NCI-H1105 treated with DMSO at 0.1 percent for 48 hours (cell line): ENCODE measurements at places on chromosomes 1 and 21.

GRCh38 chr1:206734499-206735142 is 36.0 kb upstream of the IL19 start:
- no peak for DNase-seq

DNA sequence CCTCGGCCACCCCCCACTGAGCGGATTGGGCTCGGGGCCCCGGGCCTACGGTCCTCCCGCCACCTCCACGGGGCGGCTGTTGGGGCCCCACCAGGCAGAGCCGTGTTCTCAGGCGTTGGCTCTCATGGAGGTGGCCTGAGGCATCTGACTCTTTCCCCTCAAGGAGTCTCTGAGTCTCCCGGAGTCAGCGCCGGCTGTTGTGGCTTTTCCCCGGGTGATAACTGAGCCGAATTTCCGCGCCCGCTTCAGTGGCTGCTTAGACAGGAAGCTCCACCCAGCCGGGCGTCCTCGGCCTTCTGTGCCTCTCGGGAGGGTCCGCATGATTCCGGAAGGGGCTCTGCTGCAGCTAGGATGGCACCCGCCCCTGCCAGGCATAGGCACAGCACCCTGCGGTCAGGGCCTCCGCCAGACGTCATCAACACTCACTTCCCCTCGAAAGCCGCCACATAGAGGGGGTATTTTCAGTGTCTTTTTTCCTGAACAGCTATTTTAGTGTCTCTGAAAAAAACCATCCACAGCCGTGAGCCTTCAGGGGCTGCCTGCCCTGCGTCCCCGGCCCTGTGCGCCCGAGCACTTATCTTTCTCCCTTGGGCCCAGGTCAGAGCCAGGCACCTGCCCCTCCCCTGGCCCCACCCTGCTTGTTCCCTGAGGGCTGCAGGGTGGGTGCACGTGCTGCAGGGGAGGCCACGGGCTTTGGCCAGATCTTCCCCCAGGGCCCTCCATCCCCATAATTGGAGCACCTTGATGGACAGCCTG is 72.9 kb downstream of the SKI start:
- no peak for DNase-seq

GRCh38 chr1:60612790-60613189 is 469.6 kb upstream of the NFIA start:
- no peak for DNase-seq

DNA sequence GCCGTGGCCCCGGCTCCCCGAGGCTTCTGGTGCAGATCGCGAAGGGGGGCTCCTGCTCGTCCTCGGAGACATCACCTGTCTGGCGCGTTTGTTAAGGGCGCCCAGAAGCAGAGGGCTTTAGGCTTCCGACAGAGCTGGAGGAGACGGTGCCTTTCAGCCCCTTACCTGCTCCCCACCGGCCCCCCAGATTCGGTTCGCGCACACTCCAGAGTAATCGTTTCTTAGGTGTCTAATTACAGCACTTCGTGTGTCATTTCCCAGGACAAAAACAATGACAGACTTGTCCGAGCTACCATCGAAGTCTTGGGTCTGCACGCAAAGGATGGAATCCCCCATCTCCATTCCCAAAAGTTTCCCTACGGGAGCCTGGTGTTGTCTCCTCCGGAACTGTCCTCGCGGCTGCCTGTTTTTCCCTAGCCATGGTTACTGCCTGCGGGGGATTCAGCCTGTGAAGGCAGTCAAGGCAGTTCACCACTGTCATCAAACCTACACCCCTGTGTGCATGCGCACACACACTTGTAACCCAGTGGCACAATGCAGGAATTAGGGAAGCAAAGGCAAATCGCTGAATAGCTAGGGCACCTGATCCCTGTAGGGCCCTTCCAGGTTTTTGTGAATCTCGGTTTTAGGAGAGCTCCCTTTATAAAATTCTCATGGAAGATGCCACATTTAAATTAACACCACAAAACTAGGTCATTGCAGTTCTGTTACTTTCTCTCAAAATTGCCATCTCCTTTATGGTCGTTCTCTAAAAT is 738 bp upstream of the CDC42BPA start:
- DNase-seq: peak; percentile 50

DNA sequence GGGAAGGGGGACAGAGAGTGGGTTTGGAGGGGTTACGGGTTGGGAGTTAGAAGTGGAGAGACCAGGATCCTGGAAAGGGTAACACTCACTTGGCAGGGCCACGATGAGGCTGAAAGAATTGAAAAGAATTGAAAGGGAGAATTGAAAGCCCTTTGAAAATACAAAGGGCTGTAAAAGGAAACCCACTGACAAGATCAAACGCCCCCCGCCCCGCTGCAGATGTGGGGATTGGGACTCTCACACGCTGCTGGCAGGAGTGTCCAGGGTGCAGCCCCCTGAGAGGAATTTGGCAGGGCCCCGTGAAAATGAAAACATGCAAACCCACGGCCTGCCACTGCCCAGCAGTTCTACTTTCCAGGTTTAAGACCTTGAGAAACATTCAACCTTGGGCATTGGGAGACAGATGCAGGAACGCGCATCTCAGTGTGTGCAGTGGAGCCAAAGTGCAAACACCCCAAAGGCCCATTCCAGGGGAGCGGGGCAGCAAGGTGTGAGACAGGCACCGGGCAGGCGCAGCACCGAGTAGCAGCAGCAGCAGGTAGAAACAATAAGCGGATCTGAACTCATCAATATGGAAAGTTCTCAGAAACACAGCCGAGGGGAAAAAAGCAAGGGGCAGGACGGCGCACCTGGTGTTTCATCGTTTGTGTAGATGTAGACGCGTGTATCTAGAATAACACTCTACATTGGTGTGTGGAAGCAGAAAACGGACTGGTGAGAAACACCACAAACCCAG is 8.3 kb upstream of the TNFRSF1B start:
- DNase-seq: no peak

DNA sequence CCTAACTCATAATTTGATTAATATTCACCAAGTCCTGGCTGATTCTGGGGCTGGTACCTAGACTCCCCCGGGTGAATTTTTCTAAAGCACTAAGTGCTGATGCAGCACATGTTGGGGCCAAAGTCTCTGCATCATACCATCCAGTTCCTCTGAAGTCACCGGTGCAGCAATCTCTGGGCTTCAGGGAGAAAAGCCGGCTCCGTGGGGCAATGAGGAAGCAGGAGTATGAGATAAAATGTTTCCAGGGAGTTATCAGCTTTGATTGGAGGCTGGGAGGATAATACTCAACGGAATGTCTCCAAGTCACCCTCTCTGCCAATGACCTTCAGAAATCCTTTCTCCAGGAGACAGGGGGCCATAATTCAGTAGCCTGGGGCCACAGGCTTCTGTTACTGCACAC is 1.2 kb downstream of the FCAMR start:
- DNase-seq: no peak

DNA sequence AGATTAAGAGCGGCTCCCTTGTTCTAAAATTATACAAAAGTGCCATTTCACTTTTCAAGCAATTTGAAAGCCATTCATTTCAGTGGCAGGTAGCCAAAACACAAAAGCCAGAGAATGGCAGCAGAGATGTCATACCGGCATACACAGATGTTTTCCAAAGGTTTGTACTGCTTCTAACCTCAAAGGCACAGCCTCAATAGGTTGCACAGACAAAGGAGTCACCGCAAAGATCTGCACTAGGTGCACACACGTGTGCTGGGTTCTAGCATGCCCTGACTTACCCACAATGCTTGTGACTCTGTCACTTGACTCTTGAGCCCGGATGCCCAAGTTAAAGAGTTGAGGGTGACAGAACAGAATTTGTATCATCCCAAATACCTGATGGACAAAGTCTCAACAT is 448.9 kb upstream of the ADGRL2 start:
- peak; percentile 85 for DNase-seq

DNA sequence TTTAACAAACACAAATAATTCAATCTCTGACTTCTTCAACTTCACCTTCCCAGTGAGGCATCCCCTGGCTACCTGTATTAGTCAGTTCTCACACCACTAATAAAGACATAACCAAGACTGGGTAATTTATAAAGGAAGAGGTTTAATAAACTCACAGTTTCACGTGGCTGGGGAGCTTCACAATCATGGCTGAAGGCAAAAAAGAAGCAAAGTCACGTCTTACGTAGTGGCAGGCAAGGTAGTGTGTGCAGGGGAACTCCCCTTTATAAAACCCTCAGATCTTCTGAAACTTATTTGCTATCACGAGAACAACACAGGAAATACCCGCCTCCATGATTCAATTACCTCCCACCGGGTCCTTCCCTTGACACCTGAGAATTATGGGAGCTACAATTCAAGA is 478.5 kb downstream of the ADGRL2 start:
- DNase-seq: no peak

GRCh38 chr1:64162151-64162550 is 41.3 kb upstream of the UBE2U start:
- DNase-seq: no peak

- DNase-seq: no peak
Observed at GRCh38 chr1:189253601-189254350, 1223.9 kb downstream of the BRINP3 start.

DNA sequence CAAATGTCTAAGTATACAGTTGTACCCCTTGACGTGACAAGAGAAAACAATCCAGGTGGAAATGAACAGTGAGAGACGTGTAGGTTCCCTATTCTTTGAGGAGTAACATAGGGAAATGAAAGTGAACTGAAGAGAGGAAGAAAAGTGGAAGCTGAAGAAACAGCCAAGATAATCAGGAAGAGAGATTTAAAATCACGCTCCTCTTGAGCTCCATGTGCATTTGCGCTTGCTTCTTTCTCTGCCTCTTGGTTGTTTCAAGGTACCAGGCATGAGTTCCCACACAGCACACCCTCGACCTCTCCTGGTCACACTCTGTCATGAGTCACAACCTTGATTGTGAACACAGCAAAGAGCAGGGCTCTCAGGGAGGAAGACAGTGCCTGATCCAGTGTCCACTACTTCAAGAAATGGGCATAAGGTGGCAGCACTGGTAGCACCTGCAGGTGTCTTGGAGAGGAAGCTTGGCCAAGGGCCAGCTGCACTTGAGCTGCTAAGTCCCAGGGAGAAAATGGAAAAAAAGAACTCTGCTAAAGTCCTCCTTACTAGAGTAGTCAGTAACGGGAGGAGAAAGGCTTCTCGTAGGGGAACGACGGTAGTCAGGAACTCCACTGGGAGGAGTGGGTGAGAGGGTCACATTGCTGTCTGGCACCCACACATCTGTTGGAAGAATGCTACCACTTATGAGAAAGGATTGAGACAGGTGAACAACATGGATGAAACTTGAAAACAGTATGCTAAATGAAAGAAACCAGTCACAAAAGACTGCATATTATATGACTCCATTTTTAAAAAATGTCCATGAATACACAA is 18.3 kb upstream of the ARID1A start:
- DNase-seq: peak; percentile 96

- no peak for DNase-seq
Observed at GRCh38 chr1:36239941-36240637, 15.8 kb downstream of the THRAP3 start.

GRCh38 chr1:208007938-208008342 is 97.0 kb upstream of the CD34 start:
- DNase-seq: no peak

GRCh38 chr1:235943581-235944114 is 76.9 kb upstream of the LYST start:
- DNase-seq: no peak

DNA sequence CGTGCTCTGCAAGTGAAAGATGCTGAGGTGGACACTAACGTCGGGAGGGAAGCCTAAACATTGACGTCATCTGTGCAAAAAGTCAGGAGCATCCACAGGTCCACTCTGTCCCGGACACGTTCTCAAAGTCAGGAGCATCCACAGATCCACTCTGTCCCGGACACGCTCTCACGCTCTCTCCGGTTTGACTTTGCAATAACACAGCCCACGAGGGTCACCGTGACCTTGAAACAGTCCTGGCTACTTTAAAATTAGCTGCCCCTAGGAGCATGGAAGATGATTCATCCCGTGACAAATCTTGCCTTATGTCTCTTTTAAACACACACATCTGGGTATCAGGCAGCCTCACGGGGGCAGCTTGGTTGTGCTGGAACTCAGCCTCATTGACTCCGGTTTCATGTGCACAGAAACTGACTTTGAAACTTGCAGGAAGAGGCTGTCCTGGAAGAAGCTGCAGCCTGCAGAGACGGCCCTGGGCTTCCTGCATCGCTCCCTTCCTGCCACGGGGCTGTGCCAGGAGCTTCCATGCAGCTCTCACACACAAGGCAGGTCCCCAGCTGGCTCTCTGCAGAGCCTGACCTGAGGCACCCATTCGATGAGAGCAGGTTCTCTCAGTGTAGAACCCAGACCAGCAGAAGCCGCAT is 18.1 kb upstream of the COL18A1 start:
- no peak for DNase-seq

DNA sequence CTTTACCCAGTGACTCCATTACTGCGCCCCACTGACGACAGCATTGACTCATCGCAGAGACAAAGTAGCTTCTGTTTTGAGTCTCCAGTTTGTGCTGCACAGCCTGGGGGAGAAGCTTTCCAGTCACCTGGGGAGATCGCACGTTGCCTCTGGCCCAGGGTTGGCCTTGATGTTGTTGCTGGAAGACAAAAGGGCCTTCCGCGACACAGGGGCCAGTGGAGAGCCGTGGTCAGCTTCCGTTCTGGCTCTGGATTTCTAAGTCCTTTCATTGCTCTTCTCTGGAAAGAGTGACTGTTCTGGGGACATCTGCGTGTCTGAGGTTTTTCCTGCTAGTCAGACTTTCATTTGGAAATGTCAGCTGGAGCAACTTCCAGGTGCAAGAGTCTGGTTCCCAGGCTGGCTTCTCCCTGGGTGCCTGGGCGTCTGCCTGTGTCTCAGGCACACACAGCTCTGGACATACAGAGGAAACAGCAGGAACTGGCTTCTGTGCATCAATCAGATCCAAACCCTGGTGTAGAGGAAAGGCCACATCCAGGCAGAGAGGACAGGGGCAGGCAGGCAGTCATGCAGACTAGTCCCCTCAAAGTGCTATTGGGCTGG is 257.0 kb downstream of the SIPA1L2 start:
- DNase-seq: no peak

GRCh38 chr1:163047951-163048659 is 21.1 kb upstream of the RGS4 start:
- DNase-seq: no peak

DNA sequence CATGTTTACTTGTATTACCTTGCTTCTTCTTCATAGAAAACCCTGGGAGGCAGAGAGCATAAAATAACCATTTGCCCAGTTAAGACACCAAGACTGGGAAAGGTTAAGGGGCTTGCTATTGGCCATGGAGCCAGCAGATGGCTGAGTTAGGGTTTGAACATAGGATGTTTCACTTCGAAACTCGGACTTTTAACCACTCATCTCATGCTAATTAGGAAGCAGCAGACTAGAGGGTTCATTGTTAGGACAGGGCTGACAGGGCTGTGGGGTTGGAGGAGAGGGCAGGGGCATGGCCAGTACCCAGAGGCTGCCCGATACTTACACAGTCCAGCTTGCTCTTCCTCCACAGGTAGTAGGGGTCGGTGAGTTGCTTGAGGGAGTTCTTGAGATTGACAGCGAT is 17.0 kb downstream of the SLC26A9 start:
- DNase-seq: no peak

- DNase-seq: no peak
Observed at GRCh38 chr1:44903011-44903680, 60.1 kb upstream of the PTCH2 start.

- no peak for DNase-seq
Observed at GRCh38 chr1:224800486-224801119, 128.9 kb upstream of the DNAH14 start.

- DNase-seq: no peak
Observed at GRCh38 chr1:51442616-51443015, 76.5 kb downstream of the EPS15 start.

GRCh38 chr1:197660389-197660788 is 114.9 kb downstream of the DENND1B start:
- DNase-seq: no peak

GRCh38 chr21:42865776-42866160 is 13.6 kb downstream of the WDR4 start:
- peak; percentile 93 for DNase-seq

- DNase-seq: no peak
Observed at GRCh38 chr1:162178432-162178831, 108.9 kb downstream of the NOS1AP start.

- DNase-seq: no peak
Observed at GRCh38 chr1:23732363-23733224, 10.7 kb upstream of the ELOA start.
